Gastroesophageal sphincter (tissue), 4 donors: ENCODE measurements at places on chromosomes 12 and 14.
A peak's percentile ranks its signal among the peaks of the same experiment; 100 is the strongest.

DNA sequence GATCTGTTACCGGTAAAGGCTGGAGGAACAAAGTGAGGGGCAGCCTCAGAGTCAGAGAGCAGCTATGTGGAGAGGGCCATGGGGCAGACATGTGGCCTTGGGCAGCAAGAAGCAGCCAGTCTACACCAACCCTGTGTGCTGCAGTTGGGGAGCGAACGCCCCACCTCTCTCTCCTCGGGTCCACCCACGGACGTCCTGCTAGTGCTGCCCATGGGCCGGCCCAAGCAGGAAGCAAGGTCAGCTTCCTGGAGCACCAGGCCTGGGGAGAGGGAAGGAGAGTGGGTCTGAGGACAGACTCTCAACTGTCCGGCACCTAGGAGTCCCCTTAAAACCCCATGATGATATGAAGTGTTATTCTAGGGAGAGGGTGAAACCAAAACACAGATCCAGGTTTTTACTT lies 254.8 kb upstream of the FKBP4 start:
- H3K4me1 ChIP-seq, result no peaks in the 10 kb centered on the region
- peak; percentile 58 for ATAC-seq
- no peak overlapping the region for H3K27ac ChIP-seq
- H3K27me3 ChIP-seq, result no peaks in the 10 kb centered on the region
- H3K4me3 ChIP-seq, result no peak overlapping the region
- peaks cover 43% of the 10 kb centered on the region for H3K36me3 ChIP-seq

DNA sequence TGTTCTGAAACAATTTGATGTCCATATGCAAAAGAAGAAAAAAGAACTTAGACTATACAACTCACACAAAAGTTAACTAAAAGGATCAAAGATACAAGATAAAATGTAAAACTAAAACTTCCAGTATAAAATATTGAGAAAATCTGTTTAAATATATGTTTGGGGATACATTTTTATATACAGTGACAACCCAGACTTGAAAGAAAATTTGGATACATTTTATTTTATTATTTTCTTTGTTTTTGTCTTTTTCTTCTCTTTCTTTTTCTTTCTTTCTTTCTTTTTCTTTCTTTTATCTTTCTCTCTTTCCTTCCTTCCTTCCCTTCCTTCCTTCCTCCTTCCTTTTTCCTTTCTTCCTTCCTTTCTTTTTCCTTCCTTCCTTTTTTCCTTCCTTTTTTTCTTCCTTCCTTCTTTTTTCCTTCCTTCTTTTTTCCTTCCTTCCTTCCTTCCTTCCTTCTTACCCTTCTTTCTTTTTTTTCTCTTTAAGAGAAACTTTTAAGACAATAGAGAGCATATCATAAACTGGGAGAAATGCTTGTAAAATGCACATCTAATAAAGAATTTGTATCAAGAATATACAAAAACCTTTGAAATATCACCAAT lies 954.5 kb upstream of the LRFN5 start:
- H3K27ac ChIP-seq, result no peak overlapping the region
- no peaks in the 10 kb centered on the region for H3K36me3 ChIP-seq
- H3K4me3 ChIP-seq, result no peak overlapping the region
- no peaks in the 10 kb centered on the region for H3K27me3 ChIP-seq
- no peaks in the 10 kb centered on the region for H3K4me1 ChIP-seq

DNA sequence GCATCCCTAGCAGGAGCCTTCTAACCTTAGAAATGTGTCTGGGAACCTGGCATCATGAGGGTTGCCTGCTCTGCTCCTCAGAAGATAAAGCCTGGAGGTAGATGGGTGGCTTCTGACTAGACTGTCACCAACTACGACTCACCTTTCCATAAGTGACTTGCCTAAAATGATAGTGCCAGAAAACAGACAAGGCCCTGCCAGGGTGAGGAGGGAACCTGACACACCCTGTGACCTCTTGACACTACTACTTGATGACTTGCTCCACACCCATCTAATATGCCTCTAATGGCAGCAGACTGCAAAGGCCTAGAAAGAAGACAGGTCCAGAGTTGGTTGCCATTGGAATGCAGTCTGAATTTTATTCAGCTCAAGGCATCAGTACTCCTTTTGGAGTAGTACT lies 9.4 kb downstream of the RNF41 start:
- H3K27me3 ChIP-seq, result no peaks in the 10 kb centered on the region
- no peak overlapping the region for H3K4me3 ChIP-seq

- H3K27me3 ChIP-seq, result no peaks in the 10 kb centered on the region
- ATAC-seq, result no peak
- no peak overlapping the region for H3K27ac ChIP-seq
- H3K4me3 ChIP-seq, result no peak overlapping the region
Measured at GRCh38 chr12:91380631-91381030, 198.0 kb upstream of the DCN start.

- no peak overlapping the region for H3K4me3 ChIP-seq
- peaks cover 5% of the 10 kb centered on the region for H3K4me1 ChIP-seq
- no peaks in the 10 kb centered on the region for H3K36me3 ChIP-seq
- no peak for ATAC-seq
- H3K27ac ChIP-seq, result no peak overlapping the region
Measured at GRCh38 chr14:24713404-24713803, 79.4 kb upstream of the GZMB start.

- ATAC-seq, result no peak
- no peaks in the 10 kb centered on the region for H3K4me1 ChIP-seq
- H3K4me3 ChIP-seq, result no peak overlapping the region
- H3K27me3 ChIP-seq, result peaks cover 14% of the 10 kb centered on the region
- H3K27ac ChIP-seq, result no peak overlapping the region
Measured at GRCh38 chr12:117742721-117743120, 226.1 kb downstream of the KSR2 start.

- ATAC-seq, result no peak
- no peaks in the 10 kb centered on the region for H3K27me3 ChIP-seq
- H3K27ac ChIP-seq, result no peak overlapping the region
- H3K4me3 ChIP-seq, result no peak overlapping the region
Measured at GRCh38 chr12:119742700-119743099, 74.8 kb downstream of the PRKAB1 start.

GRCh38 chr12:116423094-116423493 lies 136.1 kb upstream of the MAP1LC3B2 start:
- H3K4me3 ChIP-seq, result no peak overlapping the region
- H3K27ac ChIP-seq, result peak overlapping the region; percentile 27
- peaks cover 10% of the 10 kb centered on the region for H3K4me1 ChIP-seq
- ATAC-seq, result peak; percentile 51

DNA sequence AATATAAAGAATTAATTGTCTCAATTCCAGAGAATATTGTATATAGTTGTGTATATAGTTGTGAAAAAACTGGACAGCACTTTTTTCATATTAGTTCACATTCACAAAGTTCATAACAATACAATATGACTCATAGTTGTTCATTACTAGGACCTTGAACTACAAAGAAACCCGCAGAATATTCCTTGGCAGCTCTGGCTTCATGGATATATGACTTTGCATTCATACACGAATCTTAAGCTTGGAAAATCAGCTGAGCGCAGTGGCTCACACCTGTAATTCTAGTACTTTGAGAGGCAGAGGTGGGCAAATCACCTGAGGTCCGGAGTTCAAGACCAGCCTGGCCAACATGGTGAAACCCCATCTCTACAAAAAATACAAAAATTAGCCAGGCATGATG lies 38.1 kb upstream of the PCED1B start:
- no peak for ATAC-seq
- no peak overlapping the region for H3K27ac ChIP-seq
- no peak overlapping the region for H3K4me3 ChIP-seq
- no peaks in the 10 kb centered on the region for H3K27me3 ChIP-seq

DNA sequence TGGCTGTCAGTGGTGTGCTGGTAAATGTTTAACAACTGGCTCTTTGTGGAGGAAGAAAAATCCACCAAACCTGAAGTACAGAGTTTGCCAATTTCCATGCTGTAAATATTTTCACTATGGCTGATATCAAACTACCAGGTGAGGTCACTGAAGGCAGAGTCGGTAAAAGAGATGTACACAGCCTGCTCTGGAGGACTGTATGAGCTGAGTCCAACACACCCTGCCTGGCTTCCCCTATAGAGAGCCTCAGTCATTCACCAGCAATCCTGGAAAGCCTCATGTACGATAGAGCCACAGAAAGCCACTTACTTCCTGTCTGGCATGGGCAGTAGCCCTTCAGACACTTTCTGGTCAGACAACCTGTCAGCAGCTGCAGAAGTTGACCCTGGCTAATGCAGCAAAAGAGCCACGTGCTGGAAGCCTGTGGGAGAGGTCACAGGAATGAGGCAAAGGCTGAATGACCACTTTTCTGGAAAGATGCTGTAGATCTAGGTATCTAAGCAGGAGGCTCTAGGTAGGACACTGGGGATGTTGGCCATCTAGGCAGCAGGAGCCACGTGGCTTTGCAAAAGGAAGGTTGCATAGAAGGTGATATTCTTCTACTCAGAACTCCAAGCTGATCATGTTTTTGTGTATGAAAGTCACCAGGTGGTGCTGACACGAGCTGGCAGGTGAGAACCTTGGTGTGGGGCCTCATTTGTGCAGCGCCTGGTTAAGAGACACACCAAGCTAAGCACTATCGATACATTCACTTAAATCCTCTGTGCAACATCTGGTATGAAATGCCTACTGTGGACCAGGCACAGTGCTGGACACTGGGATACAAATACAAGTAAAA lies 553.9 kb downstream of the VRK1 start:
- H3K36me3 ChIP-seq, result no peaks in the 10 kb centered on the region
- ATAC-seq, result no peak
- no peak overlapping the region for H3K27ac ChIP-seq
- H3K27me3 ChIP-seq, result peaks cover 10% of the 10 kb centered on the region

DNA sequence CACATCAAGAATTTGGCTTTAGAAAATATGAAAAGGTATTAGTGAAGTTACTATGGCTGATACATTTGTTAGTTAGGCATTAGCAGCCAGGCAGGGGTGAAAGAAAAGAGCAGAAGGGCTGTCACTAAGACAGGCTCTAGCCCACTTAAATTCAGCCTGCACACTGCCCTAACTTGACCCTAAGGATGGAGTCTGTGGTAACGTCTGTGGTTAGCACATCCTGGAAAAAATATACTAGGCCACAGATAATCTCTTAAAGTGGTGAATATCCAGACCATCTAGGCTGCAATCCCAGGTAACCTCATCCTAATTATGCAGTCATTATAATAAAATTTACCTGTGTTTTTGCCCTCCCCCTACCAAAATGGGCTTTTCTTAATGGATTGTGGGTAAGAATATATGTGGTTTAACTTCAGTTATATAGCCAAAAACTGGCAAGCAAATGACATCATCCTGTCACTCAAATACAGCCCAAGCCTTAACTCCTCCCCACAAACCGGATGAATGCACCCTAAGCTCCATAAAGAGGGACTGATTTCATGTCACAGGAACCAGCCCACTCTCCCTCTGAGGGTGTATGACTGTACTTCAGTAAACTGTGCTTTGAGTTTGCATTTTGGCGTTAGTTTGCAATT lies 440.9 kb downstream of the LRFN5 start:
- H3K4me1 ChIP-seq, result no peaks in the 10 kb centered on the region
- H3K36me3 ChIP-seq, result no peaks in the 10 kb centered on the region
- ATAC-seq, result no peak
- no peak overlapping the region for H3K27ac ChIP-seq

DNA sequence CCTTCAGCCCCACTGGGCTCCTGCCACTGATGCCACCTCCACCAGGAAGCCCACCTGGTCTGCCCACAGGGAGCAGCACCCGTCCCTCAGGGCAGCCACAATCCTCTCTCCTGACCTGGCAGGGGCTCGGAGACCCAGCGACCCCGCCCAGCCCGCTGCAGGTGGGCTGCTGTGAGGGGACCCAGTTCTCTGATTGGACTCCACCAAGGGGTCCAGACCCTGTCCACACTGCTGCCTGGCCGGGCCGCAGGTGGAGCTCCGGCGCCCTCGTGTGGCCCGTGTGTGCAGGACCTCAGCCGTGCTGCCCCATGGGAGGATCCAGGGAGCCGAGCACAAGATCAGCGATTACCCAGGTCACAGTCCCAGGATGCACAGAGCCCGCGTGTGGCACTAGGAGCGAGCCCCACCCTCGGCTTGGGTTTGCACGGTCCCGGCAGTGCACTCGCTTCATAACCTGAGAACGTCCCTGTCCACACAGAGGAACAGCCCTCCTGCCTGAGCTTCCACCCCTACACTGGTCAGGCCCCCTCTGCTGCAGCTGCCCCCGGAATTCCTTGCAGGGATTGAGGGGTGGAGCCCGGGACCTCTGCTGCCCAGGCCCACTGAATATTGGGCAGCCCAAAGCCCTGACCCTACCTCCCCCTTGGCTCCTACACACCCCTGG lies 35.4 kb upstream of the TMEM179 start:
- H3K27ac ChIP-seq, result no peak overlapping the region
- H3K36me3 ChIP-seq, result no peaks in the 10 kb centered on the region
- peak; percentile 48 for ATAC-seq

GRCh38 chr12:64077922-64078321 lies 144.2 kb downstream of the KICS2 start:
- peaks cover 14% of the 10 kb centered on the region for H3K36me3 ChIP-seq
- peaks cover 28% of the 10 kb centered on the region for H3K4me1 ChIP-seq
- H3K4me3 ChIP-seq, result no peak overlapping the region
- no peak overlapping the region for H3K27ac ChIP-seq

GRCh38 chr12:56839915-56840325 lies 76.8 kb downstream of the HSD17B6 start:
- no peak for ATAC-seq
- no peak overlapping the region for H3K27ac ChIP-seq

- no peak for ATAC-seq
- H3K4me1 ChIP-seq, result no peaks in the 10 kb centered on the region
- no peaks in the 10 kb centered on the region for H3K27me3 ChIP-seq
- H3K27ac ChIP-seq, result no peak overlapping the region
Measured at GRCh38 chr12:26345471-26346003, 150.2 kb downstream of the SSPN start.

- H3K27ac ChIP-seq, result no peak overlapping the region
- no peak for ATAC-seq
- no peak overlapping the region for H3K4me3 ChIP-seq
- peaks cover 1% of the 10 kb centered on the region for H3K4me1 ChIP-seq
Measured at GRCh38 chr14:75249251-75249957, 29.2 kb upstream of the FOS start.

DNA sequence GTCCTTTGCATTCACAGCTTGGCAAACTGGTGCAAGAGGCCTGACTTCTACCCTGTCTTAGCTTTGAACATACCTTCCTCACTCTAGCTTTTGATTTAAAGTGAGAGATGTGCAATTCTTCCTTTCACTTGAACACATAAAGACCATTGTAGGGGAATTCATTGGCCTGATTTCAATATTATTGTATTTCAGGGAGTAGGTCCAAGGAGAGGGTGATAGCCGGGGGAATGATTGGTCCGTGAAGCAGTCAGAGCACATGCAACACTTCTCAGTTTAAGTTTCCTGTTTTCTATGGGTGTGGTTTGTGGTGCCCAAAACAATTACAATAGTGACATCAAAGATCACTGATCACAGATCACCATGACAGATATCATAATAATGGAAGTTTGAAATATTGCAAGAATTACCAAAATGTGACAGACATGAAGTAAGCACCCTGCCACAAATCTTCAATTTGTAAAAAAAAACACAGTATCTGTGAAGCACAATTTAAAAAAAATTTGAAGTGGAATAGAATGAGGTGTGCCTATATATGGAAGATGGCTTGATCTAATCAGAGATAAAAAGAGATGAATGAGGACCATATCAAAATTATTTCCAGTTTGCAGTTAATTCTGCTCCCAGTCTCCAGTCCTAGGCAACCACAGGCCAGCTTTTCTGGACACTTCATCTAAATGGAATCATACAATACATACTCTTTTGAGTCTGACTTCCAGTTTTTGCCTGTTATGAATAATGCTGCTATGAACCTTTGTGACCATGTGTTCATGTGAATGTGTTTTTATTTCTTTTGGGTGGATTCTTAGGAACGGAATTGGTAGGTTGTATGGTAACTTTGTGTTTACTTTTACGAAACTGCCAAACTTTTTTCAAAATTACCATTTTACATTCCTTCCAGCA lies 23.2 kb downstream of the BORCS5 start:
- H3K27me3 ChIP-seq, result no peaks in the 10 kb centered on the region
- H3K36me3 ChIP-seq, result no peaks in the 10 kb centered on the region
- H3K4me1 ChIP-seq, result no peaks in the 10 kb centered on the region
